ENCODE measurements at places on chromosomes 7 and 10. TPM values are rescaled to one million over a fixed set of nuclear protein-coding genes. Genes with fewer than 3 reads are reported as not detected.
A peak's percentile ranks its signal among the peaks of the same experiment; 100 is the strongest.

DNA sequence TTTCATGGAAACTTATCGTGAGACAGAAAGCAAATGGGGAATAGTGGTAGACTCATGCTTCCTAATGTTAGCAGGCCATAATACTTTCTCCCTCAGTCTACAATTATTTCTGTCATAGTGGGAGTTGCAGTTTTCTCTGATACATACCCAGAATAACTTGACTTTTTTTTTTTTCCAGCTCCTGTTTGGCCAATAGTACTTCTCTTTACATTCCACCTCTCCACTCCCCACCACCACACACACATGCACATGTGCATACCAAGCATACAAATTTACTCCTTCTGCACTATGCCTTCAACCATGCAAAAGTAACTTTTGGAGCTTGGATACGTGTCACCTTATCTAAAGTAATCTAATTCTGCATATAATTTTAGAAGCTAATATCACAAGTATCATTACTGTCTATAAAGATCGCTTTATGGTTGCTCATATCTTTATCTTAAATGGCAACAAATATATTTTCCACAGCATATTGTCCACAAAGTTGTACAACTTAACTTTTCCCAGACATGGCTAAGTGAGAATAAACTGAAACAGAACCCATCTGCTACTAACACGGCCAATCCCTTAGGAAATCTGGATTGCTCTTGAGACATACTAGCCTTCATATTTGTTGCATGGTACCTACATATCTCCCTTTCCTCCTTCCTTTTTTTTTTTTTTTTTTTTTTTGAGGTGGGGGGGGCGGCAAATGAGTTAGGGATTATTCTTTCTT, 49.0 kb downstream of the TES start:
- DNase-seq, result no peak
- H3K27me3 ChIP-seq, result no peaks in the 10 kb centered on the region
- no peak overlapping the region for H3K4me3 ChIP-seq
- peaks cover 7% of the 10 kb centered on the region for H3K36me3 ChIP-seq
- no peak overlapping the region for H3K27ac ChIP-seq
- H3K4me1 ChIP-seq, result peaks cover 10% of the 10 kb centered on the region

- no peaks in the 10 kb centered on the region for H3K27me3 ChIP-seq
- H3K36me3 ChIP-seq, result no peaks in the 10 kb centered on the region
- no peak overlapping the region for H3K4me3 ChIP-seq
- no peak overlapping the region for H3K27ac ChIP-seq
- no peaks in the 10 kb centered on the region for H3K4me1 ChIP-seq
- DNase-seq, result no peak
Measured at GRCh38 chr7:128380483-128381106, 19.1 kb upstream of the PRRT4 start.

GRCh38 chr10:114430688-114431413, 26.5 kb upstream of the AFAP1L2 start:
- H3K36me3 ChIP-seq, result no peaks in the 10 kb centered on the region
- no peak overlapping the region for H3K4me3 ChIP-seq
- no peak for DNase-seq
- H3K27ac ChIP-seq, result no peak overlapping the region
- H3K27me3 ChIP-seq, result no peaks in the 10 kb centered on the region
- H3K4me1 ChIP-seq, result no peaks in the 10 kb centered on the region

DNA sequence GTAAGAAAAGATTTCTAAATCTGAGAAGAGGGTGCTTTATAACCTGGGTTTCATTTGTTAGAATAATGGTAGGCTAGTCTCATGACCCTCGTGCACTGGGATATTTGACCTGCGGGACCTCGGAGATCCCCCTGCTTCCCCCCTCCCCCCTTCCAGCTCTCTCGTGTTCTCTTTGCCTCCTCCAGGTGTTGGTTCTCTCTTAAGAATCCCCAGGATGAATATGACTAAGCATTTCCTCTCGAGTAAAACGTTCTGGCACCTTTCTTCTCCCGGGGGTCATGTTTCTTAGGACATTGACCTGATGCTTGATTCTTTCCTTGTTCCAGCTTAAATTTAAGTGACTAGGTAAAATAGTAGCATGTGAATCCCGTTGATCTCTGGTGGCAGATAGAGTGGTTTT, 71.2 kb downstream of the SHH start:
- peak overlapping the region; percentile 49 for H3K4me3 ChIP-seq
- no peaks in the 10 kb centered on the region for H3K27me3 ChIP-seq
- H3K4me1 ChIP-seq, result peaks cover 72% of the 10 kb centered on the region
- no peak for DNase-seq
- peaks cover 46% of the 10 kb centered on the region for H3K36me3 ChIP-seq
- H3K27ac ChIP-seq, result peak overlapping the region; percentile 64

GRCh38 chr10:12890958-12891357, 110.6 kb downstream of the CCDC3 start:
- H3K36me3 ChIP-seq, result peaks cover 4% of the 10 kb centered on the region
- H3K27ac ChIP-seq, result no peak overlapping the region
- no peak overlapping the region for H3K4me3 ChIP-seq
- H3K4me1 ChIP-seq, result no peaks in the 10 kb centered on the region

- H3K4me3 ChIP-seq, result peak overlapping the region; percentile 76
- peaks cover 11% of the 10 kb centered on the region for H3K36me3 ChIP-seq
- H3K27me3 ChIP-seq, result no peaks in the 10 kb centered on the region
Measured at GRCh38 chr10:124722798-124723783, 21.1 kb downstream of the FAM53B start.

DNA sequence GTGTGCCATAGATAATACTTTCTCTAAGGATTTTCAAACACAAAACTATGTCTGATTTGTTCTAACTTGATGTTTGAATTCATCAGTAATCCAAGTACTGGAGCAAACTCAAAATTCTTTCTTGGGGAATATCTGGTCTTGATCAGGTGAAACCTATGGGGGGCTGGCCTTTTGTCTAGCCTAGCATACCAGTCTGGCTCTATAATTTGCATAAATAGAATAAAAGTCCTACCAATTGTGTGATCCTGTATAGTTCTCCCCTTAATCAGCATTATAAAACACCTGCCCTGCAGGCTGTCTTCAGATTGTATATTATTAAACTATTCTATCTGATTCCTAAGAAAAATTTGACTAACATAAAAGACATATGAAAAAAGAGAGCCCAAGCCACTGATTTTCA, 233.8 kb upstream of the LRRN3 start:
- no peaks in the 10 kb centered on the region for H3K4me1 ChIP-seq
- no peaks in the 10 kb centered on the region for H3K36me3 ChIP-seq
- H3K27ac ChIP-seq, result no peak overlapping the region
- H3K27me3 ChIP-seq, result no peaks in the 10 kb centered on the region

- H3K27ac ChIP-seq, result no peak overlapping the region
- no peak for DNase-seq
- no peaks in the 10 kb centered on the region for H3K27me3 ChIP-seq
- no peak overlapping the region for H3K4me3 ChIP-seq
- H3K4me1 ChIP-seq, result peaks cover 5% of the 10 kb centered on the region
Measured at GRCh38 chr10:84478151-84478550, 149.8 kb downstream of the CCSER2 start.

Gene SORCS1
- not detected for total RNA-seq

GRCh38 chr7:13411636-13412035, 577.8 kb downstream of the ETV1 start:
- no peaks in the 10 kb centered on the region for H3K27me3 ChIP-seq
- no peak for DNase-seq
- H3K4me3 ChIP-seq, result no peak overlapping the region
- no peak overlapping the region for H3K27ac ChIP-seq
- no peaks in the 10 kb centered on the region for H3K4me1 ChIP-seq

DNA sequence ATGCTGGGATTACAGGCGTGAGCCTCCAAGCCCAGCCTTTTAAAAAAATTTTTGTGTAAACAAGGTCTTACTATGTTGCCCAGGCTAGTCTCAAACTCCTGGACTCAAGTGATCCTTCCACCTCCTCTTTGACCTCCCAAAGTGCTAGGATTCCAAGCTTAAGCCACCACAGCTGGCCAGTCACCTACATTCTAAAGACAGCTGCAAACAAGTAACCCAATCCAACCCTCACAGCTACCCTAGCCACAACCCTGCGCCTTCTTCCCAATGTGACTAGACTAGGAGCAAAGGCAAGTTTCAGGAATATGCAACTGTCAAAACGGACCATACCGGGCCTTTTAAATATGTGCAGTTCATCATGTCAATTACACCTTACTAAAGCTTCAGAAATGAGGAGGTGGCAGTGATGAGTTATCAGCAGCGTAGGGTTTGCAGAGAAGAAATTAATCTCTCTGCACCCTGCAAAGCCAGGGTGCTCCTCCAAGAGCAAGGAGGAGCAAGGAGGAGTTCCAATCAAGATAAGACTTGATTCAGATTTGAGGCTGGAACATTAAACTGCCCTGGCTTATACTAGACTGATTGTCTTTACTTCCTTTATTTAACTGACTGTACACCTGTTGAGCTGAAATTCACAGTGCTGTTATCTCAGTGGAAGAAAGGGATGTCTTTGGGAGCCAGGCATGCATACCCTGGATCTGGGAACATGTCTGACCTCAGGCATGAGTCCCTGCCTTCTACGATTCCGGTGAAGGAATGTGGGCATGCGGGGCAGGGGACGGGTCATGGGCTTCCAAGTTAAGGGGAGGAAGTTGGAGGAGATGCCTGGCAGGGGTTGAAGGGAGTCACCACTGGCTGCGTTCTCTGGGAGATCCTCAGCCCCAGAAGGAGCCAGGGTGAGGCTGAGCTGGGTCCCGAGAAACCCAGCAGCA, 15.5 kb upstream of the TMEM120A start:
- peaks cover 13% of the 10 kb centered on the region for H3K27me3 ChIP-seq
- no peak overlapping the region for H3K27ac ChIP-seq
- peaks cover 3% of the 10 kb centered on the region for H3K36me3 ChIP-seq
- peak overlapping the region; percentile 70 for H3K4me3 ChIP-seq
- H3K4me1 ChIP-seq, result peaks cover 43% of the 10 kb centered on the region
- no peak for DNase-seq

DNA sequence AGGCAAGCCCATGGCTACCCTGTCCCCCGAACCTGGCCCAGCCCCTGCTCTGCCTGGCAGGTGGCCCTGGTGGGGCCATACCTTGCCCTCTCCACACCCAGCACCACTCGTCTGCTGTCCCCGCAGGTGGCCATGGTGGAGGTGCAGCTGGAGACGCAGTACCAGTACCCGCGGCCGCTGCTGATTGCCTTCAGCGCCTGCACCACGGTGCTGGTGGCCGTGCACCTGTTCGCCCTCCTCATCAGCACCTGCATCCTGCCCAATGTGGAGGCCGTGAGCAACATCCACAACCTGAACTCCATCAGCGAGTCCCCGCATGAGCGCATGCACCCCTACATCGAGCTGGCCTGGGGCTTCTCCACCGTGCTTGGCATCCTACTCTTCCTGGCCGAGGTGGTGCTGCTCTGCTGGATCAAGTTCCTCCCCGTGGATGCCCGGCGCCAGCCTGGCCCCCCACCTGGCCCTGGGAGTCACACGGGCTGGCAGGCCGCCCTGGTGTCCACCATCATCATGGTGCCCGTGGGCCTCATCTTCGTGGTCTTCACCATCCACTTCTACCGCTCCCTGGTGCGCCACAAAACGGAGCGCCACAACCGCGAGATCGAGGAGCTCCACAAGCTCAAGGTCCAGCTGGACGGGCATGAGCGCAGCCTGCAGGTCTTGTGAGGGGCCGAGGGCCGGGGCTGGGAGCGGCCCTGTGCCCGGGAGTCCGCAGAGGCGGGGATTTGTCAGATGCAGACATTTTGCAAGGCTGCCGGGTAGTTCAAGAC, 13.2 kb downstream of the ORAI2 start:
- peaks cover 6% of the 10 kb centered on the region for H3K36me3 ChIP-seq
- H3K27me3 ChIP-seq, result no peaks in the 10 kb centered on the region
- H3K27ac ChIP-seq, result peak overlapping the region; percentile 33
- H3K4me3 ChIP-seq, result no peak overlapping the region
- DNase-seq, result no peak
- H3K4me1 ChIP-seq, result peaks cover 5% of the 10 kb centered on the region

- H3K4me3 ChIP-seq, result no peak overlapping the region
- H3K4me1 ChIP-seq, result peaks cover 4% of the 10 kb centered on the region
- DNase-seq, result no peak
Measured at GRCh38 chr7:2165610-2166594, 66.8 kb downstream of the MAD1L1 start.

Gene CCDC172
- total RNA-seq, result not detected

DNA sequence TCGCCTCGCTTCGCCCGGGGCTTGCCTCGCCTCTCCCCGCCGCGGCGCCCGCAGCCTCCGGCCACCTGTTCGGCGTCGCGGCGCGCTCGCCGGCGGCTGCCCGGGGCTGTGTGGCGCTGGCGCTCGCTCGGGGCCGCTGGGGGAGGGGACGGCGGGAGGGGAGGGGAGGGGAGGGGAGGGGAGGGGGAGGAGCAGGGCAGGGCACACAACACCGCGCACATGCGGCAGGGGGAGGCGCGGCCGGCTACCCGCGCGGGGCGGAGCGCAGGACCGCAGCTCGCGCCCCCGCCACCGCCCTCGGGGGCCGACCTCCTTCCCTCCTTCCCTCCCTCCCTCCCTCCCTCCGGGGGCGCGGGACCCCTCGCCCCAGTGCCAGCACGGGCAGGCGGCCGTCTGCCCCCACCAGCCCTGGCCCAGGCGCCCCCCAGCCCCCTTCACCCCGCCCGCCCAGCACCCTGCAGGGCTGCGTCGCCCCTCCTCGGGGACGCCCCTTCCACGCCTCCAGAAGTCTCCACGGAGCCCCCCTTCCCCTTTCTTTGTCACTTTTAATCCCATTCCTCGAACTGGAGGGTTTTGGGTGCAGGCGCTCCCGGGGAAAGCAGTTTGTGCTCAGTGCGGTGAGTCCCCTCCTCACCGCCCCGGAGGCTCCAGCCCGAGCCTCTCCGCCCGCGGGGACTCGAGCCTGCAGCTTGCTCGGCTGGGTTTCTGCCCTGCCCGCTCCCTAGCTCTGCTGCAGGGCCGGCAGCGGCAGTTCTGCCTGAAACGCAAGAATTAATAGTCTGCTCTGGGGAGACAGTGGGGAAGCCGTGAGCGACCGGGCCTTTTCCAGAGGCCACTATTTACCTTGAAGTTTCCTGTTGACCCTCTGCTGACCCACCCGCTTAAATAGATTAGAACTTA, at the start of gene PARD3:
PARD3 (minus strand) TSS at position 112 of the 900 bp plus-strand sequence. CDS start 301 bp downstream, outside the sequence.
- peak within 1 kb of the TSS; percentile 81 for H3K4me3 ChIP-seq
- H3K4me1 ChIP-seq, result peaks cover 12% of the 10 kb centered on the region
- DNase-seq, result peak; percentile 28
- no peaks in the 10 kb centered on the region for H3K36me3 ChIP-seq

DNA sequence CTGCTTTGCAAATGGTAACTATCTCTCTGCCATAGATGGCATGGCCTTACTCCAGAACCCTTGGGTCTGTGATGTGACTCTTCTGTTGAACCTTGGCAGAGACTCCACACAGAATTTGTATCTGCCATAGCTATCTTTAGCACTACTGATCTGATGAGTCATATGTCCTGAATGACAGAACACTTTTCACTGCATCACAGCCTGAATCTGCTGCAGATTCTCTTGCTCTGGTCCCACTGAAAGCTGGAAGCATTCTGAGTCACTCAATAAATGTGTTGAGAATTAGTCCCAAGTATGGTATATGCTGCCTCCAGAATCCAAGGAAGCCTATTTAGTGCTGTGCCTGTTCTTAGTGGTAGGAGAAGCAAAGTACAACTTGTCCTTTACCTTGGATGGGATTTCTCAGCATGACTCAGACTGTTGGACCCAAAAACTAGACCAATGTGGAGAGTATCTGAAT, 39.5 kb upstream of the ANKRD1 start:
- no peak overlapping the region for H3K27ac ChIP-seq
- peak; percentile 2 for DNase-seq
- H3K27me3 ChIP-seq, result no peaks in the 10 kb centered on the region
- H3K4me1 ChIP-seq, result no peaks in the 10 kb centered on the region

Data from activated T-cell treated with anti-CD3 and anti-CD28 coated beads, Interleukin-2, amount 50 U/mL, for 72 hours (primary cell).